NCI-H1436 (cell line): ENCODE measurements at places on chromosomes 12 and 14.
A peak's percentile ranks its signal among the peaks of the same experiment; 100 is the strongest.

GRCh38 chr14:102389246-102389645 is 26.5 kb downstream of the TECPR2 start:
- DNase-seq: no peak

- DNase-seq: no peak
Observed at GRCh38 chr12:86801439-86801838, 545.2 kb upstream of the MGAT4C start.

DNA sequence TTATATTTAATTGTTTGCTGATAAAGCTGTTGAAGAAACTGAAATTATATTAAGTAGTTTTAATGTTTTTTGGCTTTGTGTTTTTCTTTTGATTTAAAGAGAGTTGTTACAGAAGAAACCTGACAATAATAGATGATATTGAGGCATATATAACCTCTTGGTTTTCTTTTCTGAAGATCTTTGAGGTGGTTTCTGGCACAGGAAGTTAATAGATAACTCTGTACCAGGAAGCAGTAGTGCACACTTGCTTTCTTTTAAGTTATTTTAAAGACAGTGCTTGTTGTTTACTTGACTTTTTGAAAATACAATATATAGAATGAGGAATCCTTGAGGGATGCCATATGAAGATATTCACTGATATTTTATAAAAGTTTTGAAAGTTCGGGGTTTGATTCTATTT is 209.0 kb upstream of the FBXO33 start:
- no peak for DNase-seq

DNA sequence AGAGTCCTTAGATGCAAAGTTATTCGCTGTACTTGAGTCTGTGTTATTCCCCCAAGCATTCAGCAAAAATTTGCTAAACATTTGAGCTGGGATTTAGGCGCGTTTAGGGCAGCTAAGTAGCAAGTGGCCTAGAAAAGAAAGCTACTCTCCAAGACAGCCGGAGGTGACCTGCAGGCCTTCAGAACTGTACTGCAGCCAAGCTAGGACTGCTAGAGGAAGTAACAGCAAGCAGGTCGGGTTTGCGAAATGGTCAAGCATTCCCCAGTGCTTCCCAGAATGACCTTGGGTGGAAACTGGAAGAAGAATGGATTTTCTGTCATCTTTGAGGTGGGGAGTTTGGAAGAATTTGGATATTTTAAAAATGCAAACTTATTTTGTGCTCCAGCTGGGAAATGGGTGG is 287.5 kb downstream of the FOXN3 start:
- no peak for DNase-seq

DNA sequence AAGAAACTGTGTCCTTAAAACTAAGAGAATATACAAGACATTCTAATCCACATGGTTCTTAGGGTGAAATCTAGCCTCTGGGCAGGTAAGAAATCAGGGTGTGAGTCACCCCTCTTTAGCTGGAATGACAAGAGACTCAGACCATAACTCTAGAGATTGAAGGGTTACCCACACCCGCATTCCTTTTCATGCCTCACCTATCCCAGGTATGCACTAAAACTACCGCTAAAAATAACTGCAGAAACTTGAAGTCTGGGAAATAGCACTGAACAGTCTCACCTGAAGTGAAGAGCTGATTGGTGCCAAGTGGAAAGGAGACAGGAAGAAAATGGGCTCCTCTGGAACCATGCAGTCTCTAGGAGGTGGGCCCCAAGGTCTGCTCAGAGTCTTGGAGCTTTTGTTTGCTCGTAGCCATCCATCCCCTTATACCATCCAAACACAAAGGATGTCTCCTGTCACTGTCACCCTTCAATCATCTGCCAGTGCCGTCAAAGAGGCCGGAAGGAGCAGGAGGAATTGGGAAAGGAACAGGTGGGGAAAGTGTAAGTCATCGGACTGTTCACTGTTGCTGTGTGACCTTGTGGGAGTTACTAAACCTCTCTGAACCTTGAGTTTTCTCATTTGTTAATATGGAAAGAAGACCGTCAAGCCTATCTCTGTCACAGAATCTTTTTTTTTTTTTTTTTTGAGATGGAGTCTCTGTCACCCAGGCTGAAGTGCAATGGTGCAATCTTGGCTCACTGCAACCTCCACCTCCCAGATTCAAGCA is 22.4 kb downstream of the DDX47 start:
- DNase-seq: no peak

GRCh38 chr12:117105902-117106301 is 6.7 kb upstream of the TESC start:
- DNase-seq: no peak

GRCh38 chr12:57268264-57268663 is 17.3 kb upstream of the STAC3 start:
- DNase-seq: no peak

DNA sequence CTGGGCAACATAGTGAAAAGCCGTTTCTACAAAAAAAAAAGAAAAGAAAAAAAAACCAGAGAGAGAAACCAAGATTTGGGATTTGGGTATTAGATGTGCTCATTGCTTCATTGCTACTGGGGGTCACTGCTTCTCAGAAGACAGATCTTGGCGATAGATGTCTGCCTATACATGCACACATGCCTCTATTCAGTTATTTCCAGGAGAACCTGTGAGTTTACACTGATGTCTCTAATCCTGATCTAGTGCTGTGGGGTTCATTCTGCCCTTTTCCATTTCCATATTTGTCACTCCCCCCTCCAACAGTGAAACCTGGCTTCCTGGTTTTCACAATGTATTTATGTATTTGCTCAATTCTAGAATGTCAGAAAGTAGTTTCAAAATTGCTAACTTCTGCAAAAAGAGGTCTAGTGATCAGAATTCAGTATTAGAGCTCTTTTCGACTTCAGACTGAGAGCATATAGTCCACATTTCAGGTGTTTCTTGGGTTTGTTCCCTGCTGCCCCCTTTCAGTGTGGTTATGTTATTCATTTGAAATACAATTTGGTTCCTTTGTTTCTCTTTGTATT is 111.0 kb downstream of the SLC25A47 start:
- DNase-seq: no peak

DNA sequence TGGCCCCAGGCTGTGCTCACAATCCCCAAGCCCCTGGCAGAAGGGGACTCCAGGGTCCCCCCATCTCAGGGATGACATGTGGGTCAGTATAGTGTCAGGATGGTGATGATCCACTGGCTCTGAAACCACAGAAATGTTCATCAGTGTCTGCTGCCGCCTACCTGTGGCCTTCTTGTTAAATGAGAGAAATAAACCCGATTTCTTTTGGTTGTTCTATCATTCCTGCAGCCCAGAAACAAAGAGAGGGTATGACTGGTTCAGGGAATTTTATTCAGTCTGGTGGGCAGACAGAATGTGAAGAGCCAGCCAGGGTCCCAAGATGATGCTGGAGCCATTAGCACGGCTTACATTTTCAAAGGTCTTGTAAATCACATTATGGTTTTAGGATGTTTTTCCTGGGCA is 86.6 kb downstream of the CRADD start:
- DNase-seq: no peak

DNA sequence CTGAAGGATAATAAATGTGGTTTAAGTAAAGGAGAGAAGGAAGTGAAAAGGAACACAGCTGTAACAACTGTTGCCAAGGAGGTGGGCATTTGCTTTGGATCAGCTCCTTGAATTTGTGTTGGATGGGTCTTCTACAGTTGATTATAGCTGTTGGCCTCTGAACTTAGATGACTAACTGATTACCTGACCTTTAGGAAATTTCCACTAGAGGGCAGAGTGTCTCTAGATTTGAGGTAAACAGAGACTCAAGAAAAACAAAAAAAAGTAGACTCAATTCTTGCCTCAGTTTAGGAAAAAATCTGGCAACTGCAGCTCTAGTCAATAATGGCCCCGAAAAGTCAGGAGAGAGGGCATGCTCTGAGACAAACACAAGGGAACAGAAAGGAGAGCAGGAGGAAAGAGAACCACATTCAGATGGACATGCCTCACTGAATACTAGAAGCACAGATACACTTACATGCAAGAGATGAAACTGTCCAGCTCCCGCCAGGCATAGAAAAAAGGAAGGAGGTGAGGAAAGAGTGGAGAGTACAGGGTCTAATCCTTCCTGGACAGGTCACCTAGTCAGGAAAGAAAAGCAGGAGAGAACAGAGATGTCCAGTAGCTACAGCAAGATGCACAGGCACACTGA is 20.6 kb downstream of the COX14 start:
- DNase-seq: peak; percentile 28

GRCh38 chr14:80493620-80494019 is 282.3 kb upstream of the DIO2 start:
- DNase-seq: no peak

DNA sequence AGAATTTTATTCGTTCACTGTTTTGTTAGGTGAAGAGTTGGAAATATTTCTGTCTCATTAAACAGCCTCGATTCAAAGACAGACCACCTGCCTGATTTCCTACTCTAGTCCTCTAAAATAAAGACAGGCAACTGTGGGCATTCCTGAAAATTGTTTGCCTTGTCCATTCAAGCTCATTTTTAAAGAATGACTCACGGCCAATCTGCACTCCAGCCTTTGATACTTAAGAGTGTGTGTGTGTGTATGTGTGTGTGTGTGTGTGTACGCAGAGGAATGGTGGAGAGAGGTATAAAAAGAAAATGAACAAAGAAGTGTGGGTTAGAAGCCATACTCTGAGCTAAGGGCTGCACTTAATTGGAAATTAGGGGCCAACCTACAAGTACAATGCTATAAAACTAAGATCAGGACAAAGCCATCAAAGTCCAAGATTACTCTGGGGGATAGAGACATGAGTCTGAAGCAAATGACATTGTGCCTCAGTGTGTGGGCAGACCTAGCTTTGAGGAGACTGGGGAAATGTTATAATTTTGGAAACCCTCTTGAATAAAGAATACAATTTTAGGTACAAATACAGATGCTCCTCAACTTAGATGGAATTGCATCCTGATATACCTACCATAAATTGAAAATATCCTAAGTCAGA is 45.6 kb upstream of the SOCS2 start:
- no peak for DNase-seq

GRCh38 chr14:103679351-103679750 is 35.9 kb downstream of the XRCC3 start:
- DNase-seq: no peak

- no peak for DNase-seq
Observed at GRCh38 chr14:60654334-60654821, 5.1 kb upstream of the SIX1 start.

GRCh38 chr12:3038926-3039510 is 38.2 kb upstream of the TSPAN9 start:
- DNase-seq: no peak

GRCh38 chr12:127169321-127170181 is 1097.4 kb upstream of the TMEM132C start:
- DNase-seq: no peak

GRCh38 chr12:52534482-52534881 is 14.3 kb upstream of the KRT5 start:
- DNase-seq: no peak

GRCh38 chr12:26691234-26691970 is 141.6 kb downstream of the ITPR2 start:
- DNase-seq: no peak

GRCh38 chr14:24688030-24688658 is 54.2 kb upstream of the GZMB start:
- DNase-seq: no peak

DNA sequence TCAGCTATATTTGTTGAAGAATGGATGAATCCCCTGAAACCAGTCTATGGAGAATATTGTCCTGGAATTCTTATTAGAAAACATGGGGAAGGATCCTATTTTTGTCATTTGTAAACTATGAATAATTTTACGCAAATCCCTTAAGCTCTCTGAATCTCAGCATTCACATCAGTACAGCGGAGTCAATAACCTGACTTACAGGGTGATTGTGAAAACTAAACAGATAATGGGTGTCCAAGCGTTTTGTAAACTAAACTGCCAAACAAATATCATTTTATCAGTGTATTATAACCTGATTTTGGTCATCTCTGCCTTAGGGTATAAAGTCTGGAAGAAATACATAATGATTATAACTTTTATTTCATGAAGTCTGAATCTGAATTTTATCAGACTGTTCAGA is 10.0 kb downstream of the ART4 start:
- DNase-seq: no peak

- DNase-seq: no peak
Observed at GRCh38 chr12:117052386-117053049, 46.7 kb downstream of the TESC start.

DNA sequence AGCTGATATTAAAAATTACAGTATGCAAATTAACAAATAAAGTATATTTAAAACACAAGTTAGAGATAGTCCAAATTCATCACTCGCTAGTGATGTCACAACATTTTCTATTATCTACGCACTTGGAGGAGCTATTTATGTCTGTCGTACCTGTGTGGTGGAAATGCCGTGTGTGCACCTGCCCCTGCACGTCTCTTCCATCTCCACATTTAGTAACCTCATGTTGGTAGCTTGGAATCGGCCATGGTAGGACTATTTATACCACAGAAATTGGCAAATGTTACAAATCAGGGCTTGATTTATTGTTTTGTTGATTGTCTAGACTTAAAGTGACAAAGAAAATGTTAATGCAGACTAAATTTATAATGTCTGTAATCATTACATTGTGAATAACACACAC is 62.6 kb upstream of the NTF3 start:
- no peak for DNase-seq

DNA sequence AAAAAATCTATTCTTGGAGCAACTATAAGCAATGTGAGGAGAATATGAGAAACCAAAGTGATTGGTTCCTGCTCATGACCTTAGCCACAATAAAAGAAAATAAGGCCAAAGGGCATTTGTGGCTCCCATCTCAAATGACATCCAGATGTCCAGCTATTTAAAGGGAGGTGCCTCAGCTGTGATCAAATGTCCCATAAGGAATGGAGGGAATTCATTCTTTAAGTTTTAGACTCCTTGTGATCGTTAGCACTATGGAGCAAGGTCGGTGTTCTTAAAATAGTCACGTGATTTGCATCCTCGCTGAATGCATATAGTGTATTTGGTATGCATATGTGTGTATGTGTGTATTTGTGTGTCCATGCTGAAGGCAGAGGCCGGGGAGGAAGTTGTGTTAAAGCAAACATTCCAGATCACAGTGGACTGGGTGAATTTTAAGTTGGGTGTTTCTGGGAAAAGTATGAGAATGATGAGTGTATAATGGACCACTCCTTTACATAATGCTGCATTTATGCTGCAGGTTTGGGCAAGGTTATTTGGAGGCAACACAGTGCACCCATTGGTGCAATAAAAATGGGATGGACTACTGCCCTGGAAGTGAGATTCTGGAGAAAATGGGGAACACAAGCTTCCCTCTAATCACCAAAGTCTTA is 5.6 kb upstream of the E2F7 start:
- no peak for DNase-seq

- DNase-seq: no peak
Observed at GRCh38 chr12:131759176-131759575, 48.3 kb downstream of the SFSWAP start.

- DNase-seq: no peak
Observed at GRCh38 chr14:46571970-46572369, 79.6 kb downstream of the RPL10L start.

- DNase-seq: no peak
Observed at GRCh38 chr12:31877884-31878283, 81.3 kb upstream of the RESF1 start.

- DNase-seq: no peak
Observed at GRCh38 chr12:19544353-19544752, 105.1 kb downstream of the AEBP2 start.

- DNase-seq: no peak
Observed at GRCh38 chr14:103845327-103845726, 2.0 kb downstream of the PPP1R13B start.
